ENCODE measurements at places on chromosomes 1 and 21.

DNA sequence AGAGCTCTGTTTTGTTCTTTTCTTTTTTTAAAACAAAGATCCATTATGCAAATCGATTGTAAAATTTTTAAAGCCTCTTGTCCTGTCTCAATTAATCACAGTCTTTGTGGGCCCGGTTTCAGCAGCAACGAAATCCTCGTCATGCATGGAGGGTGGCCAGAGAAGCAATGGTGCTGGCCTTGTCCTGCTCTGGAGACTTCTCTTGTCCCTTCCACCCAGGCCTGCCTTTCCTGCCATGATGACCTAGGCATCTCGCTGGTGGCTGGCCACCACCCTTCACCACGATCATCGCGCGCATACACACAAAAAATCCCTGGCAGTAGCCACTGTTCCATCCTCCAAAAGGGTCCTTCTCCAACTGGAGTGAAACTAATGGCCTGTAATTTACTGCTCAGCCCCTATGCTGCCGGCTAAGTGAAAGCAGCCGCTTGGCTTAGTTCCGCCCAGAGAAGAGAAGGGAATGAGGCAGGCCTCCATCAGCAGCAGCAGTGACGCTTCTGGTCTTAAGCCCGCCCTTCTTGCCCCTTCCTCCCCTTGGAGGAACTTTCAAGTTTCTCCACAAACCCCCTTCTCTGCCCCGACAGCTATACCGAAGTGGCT lies 309.5 kb downstream of the NPHP4 start:
- DNase-seq: no peak

- DNase-seq: no peak
These were observed 102.0 kb upstream of the ARHGEF16 start for GRCh38 chr1:3352299-3352951.

DNA sequence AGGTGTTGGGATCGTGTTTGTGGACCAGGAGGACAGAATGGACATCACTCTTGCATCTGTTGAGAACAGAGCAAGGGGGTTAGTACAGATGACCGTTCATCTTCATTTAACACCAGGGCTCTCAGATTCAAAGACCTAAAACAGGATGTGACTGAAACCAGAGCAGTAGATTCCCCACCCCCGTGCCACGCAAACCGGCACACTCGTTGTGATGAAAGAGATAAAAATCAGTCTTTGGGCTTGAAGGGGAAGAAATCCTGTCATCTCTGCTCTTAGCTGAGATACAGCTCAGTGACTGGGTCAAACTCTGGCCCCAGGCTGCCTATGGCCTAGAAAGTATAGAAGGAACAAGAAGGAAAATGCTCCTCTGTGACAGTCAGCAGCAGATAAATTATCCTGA lies 146.2 kb upstream of the KRTAP19-8 start:
- no peak for DNase-seq

DNA sequence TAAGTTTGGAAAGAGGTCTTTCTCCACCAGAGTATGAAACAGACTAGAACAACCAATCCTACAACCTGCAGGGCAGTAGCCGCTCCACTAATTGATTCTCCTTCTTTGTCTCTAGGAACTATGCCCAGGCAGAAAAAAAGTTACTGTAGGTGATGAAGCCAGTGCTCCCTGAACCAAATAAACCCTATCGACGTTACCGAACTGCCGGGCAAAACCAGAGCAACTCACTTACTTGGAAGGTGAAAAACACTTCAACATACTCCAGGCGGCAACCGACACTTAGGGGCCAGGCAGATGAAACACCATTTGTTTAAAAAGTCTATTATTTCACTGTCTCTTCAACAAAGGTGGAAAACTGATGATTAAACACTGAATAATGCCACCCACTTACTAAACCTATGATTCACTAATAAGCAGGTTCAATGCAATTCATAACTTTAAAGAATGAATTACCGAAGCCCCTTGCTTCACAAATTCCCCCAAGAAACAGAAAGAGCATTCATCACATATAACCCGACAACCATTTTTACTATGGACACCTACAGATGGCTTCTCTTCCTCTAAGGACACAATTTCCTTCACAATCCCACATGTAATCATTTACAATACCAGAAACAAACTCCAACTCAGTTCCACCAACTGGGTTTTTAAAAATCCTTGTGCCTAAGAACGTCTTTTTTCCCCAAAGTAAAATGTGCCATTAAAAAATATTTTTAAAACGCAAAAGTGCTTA lies 1.6 kb downstream of the NRIP1 start:
- peak; percentile 38 for DNase-seq

- no peak for DNase-seq
These were observed 98.3 kb upstream of the IPO9 start for GRCh38 chr1:201730611-201731010.

DNA sequence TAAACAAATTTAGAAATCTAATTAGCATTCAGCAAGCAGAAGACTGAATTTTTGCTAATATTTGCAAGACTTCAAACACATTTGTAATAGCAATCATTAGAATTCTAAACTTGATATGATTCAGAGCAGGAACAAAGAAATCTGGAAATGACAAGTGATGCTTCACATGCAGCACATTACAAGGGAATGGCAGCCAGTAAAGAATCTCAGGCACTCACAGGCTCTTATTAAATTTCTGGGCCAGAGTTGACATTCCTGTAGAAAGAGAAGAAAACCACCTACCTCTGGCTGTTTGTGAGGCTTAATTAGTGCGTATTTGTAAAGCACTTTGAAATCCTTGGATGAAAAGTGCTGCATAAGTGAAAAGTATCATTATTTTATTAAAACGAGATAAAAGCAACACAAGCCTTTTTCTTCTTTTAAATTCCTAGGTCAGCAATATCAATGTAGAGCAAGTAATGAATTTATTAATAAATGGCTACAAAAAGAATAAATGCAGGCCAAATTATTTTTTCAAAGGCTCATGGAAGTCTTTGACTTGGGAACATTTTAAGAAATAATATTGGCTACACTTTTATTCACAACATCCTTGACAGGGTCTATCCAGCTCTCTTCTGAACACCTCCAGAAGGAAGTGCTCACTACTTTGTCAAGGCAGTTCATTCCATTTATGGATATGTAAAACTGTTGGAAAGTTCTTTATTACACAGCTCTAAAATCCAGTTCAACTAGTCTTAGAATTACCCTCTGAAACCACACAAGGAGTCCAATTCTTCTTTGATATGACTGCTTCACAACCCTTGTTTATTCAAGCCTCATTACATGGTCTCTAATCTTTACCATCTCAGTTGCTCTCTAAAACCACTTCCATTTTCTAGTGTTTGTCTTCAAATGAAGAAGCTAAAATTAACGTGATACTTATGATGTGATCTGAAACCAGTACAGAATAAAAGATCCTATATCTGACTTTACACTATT lies 32.1 kb upstream of the SCYL3 start:
- DNase-seq: no peak

- no peak for DNase-seq
These were observed 534.3 kb downstream of the PLPP3 start for GRCh38 chr1:56045062-56045461.

- peak; percentile 35 for DNase-seq
These were observed 15.9 kb downstream of the LRRC8B start for GRCh38 chr1:89540406-89540970.

DNA sequence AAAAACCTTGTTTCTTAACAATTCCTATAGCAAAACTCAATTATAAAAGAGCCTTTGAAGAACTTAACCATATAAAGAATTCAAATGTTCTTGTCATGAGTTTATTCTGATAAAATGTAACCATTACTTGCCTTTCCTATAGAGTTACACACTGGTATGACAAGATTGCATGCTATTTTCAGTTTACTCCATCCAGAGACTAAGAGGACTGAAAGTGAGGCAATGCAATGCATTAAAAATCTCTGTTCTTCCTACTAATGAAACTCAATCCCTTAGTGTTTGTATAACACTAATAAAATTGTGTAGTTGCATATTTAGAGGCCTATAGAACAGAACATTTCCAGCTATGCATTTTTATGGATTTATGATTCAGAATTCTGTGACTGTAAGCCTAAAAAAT lies 88.1 kb downstream of the COP1 start:
- no peak for DNase-seq

GRCh38 chr1:63882048-63882704 lies 108.4 kb downstream of the ROR1 start:
- DNase-seq: no peak

DNA sequence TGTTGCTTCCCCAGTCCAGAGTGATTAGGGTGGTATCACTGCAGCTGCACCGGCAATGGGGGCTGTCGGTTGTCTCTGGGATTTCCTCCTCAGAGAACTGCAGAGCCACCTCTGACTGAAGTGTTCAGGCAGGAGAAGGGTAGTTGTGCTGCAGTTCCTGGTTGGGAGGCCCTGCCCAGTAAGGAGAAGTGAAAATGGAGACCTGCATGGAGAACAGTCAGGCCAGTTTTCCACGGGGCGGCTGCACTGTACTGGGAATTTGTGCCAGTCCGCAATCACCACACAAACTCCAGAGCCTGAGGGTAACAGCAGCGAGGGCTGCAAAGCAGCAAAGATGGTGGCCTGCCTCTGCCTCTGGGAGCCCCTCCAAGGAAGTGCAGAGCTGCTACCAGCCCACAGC lies 58.1 kb upstream of the CCDC190 start:
- DNase-seq: no peak

DNA sequence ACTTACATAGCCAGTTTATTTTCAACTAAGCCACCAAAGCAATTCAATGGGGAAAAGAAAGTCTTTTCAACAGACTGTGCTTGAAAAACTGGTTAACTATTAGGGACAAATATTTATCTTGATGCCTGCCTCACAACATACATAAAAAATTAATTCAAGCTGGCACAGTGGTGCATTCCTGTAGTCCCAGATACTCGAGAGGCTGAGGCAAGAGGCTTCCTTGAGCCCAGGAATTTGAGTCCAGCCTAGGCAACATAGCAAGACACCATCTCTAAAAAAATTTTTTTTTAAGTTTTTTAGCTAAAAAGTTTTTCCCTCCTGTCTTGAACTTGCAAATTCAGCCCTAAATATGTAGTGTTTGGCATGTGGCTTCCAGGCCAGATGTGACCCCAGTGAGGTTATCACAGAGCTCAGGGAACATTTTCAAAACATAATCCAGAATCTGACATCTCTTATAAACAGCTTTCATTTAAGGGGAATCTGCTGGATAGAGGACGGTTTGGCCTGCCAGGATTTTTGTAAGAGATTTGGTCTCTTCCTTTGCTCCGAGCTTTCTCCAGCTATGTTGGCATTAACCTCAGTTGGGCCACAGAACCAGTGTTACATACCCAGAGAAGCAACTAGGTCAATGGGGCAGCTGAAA lies 46.4 kb downstream of the COL6A1 start:
- no peak for DNase-seq

- DNase-seq: peak; percentile 9
These were observed 2.8 kb upstream of the PHC2 start for GRCh38 chr1:33433509-33434362.

DNA sequence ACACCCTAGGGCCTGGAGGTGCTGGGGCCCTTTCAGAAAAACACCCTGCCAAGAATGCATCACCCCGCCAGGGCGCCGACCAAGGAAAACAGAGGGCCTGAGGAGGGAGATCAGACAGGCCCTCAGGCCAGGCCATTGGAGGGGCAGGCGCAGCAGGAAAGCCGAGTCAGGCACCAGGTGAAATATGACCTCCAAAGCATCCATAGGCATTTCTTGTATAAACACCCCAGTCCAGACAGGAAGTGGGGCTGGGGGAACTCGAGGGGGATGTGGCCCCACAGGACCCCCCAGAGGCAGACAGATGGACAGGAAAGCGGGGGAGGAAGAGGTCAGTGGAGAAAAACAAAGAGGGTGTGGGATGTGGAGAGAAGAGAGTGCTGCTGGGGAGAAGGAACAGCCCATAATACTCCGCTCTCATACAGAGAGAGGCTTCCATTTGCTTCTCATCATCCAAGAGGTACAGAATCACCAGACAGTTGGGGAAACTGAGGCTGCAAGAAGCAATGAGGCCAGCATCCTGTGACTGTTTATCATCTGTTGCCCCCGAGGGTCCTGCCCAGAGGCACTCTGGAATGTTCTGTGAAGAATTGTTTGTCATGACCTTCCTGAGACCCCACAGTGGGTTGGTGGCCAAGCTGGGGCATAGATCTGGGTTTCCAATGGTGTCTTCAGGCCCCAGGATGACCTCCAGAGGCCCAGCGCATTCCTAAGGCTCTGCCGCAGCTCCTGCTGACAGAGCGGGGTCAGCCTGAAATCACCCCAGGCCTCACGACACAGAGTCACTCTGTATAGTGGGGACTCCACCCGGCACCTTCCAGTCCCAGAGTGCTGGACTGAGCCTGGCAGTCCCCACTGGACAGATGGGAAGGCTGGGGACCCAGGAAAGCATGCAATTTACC lies 18.0 kb downstream of the TRIM62 start:
- no peak for DNase-seq

DNA sequence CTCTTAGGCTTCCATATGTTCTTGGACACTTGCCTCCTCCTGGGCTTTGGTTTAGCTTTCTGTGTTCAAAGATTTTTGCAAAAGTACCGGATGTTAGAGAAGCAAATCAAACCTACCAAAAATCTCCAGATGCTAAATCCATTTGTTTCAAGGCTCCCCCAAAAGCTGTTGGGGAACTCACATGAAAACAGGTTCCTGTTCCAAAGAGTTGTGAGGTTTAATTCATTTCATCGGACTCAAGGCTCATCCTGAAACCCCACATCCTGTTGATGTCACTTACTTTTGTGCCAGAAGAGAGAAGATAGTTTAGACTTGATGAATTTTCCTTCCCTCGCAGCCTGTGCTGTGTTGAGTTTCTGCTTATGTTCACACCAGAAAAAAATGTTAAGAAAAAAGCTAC lies 41.7 kb upstream of the RXRG start:
- DNase-seq: no peak

- no peak for DNase-seq
These were observed 12.4 kb downstream of the CDC42 start for GRCh38 chr1:22064751-22065402.

DNA sequence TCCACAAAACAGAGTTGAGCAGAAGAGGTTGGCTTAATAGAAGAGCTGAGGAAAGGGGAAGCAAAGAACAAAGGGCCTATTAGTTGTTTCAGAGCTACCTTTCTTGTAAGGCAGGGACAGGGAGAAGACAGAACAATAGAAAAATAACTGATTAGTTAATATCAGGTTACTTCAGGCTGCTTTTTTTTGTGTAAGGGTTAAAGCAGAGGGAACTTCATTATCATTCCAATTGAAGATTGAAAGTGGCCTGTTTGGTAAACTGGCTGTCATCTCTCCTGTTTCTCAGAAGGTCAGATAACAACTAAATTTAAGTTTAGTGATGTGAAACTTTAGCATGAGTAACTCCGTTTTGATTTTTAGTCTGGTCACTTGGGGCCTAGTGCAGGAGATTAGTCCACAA lies 22.3 kb downstream of the CDC42 start:
- DNase-seq: no peak

DNA sequence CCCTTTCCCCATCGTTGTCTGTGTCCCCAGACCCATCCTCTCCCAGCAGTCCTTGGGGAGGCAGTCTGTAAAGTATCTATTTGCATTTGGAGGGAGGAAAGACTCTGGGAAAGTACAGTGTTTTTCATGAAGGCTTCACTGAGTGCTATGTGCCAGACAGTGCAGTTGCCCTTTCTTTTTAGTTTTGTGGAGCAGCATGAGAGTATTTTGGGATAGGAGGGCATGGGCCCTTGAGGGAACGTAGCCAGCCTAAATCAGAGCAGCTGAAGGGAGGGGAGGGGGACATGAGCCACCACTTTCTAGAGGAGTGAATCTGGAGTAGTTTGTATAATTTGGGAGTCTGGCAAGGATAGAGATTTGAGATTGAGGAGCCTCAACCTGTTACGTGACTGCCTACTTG lies 404.0 kb upstream of the KAZN start:
- no peak for DNase-seq

Data from hematopoietic multipotent progenitor cell treated with erythropoietin and hydrocortisone succinate and interleukin-3 and kit ligand, for 8 days (in vitro differentiated cells).